ENCODE measurements at places on chromosomes 6 and 20.

- DNase-seq: no peak
Observed at GRCh38 chr20:14972256-14972655, 634.8 kb upstream of the FLRT3 start.

DNA sequence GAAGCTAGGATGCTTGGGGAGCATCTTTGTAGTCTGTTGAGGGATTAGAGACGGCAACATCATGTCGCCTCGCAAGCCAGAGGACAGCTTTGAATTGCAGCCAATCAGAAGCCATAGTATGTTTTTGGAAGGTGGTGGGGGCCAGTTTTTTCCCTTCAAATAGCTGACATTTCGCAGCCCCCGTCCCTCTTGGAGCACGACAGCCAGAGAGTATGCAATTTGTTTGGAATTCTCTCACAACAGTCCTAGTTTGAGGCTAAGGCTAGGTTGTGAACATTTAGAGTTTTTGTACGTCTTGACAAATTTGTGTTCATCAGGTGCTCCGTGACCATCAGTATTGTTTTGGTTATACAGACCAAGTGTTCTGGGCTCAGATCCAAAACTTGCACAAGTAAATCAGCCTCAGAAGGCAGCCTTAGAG is 83.3 kb downstream of the PLCB1 start:
- no peak for DNase-seq

DNA sequence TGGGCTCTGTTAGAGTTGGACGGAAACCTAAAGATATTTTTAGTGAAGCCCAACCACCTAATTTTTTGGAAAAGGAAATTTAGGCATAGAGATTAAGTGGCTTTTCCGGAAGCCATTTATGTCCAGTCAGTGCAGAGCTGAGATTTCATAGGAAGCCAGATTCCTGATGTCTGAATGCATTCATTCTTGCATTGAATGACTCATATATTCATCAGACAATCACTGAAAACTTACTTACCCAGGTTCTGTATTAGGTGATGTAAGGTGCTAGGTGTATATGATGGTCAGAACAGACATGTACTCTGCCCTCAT is 4.1 kb downstream of the SH3BGRL2 start:
- DNase-seq: no peak

- DNase-seq: no peak
Observed at GRCh38 chr6:143744551-143745165, 66.9 kb downstream of the PHACTR2 start.

DNA sequence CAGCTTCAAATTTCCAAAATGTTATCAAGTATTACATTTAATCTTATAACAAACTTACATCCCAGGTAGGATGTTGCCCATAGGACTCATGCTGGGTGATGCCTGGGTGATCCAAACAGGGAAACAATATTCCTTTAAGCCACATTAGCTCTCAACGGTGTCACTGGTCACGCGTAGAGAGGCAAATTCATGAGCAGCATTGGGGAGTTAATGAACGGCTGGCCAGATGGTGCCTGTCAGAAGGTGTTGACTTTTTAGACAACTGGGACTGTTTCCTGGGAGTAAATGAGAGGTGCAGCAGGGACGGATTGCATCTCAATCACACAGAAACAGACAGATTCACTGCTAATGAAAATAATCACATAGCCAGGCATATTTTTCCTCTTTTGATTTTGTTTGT is 83.3 kb upstream of the ID4 start:
- DNase-seq: no peak

- no peak for DNase-seq
Observed at GRCh38 chr6:170176136-170176897, 114.6 kb downstream of the DLL1 start.

- DNase-seq: no peak
Observed at GRCh38 chr6:146369866-146370265, 173.8 kb upstream of the RAB32 start.

DNA sequence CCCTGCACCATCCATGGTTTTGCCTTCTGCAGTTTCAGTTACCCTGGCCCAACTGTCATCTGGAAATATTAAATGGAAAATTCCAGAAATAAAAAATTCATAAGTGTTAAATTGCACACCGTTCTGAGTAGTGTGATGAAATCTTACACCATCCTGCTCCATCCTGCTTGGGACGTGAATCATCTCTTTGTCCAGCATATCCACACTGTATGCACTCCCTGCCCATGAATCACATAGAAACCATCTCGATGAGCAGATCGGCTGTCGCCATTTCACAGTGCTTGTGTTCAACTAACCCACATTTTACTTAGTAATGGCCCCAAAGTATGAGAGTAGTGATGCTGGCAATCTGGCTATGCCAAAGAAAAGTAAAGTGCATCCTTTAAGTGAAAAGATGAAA is 105.9 kb upstream of the ID4 start:
- DNase-seq: no peak

GRCh38 chr6:131657630-131658111 is 20.6 kb downstream of the ENPP3 start:
- no peak for DNase-seq

- no peak for DNase-seq
Observed at GRCh38 chr6:151765444-151765886, 42.0 kb upstream of the ESR1 start.

- no peak for DNase-seq
Observed at GRCh38 chr6:45154679-45155078, 173.5 kb upstream of the RUNX2 start.

DNA sequence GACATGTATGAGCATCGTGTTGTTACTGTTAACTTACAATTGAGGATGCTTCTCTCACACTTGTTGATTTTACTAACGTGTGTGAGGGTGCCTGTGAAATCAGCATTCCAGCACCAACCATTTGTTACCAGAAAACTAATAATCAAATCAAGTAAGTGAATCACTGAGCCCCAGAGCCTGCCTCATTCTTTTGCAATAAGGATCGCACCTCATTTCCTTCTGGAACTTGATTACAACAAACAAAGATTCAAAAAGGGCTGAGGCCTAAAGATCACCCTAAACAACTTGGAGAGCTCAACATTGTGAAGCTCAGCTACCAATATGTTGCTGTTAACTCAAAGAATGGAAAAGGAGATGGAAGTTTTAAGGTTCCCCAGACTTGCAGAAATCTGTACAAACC is 274.7 kb downstream of the TFAP2A start:
- DNase-seq: no peak

GRCh38 chr6:45423111-45423823 is 45.5 kb upstream of the SUPT3H start:
- no peak for DNase-seq

- DNase-seq: no peak
Observed at GRCh38 chr20:40551125-40551530, 137.9 kb downstream of the MAFB start.

DNA sequence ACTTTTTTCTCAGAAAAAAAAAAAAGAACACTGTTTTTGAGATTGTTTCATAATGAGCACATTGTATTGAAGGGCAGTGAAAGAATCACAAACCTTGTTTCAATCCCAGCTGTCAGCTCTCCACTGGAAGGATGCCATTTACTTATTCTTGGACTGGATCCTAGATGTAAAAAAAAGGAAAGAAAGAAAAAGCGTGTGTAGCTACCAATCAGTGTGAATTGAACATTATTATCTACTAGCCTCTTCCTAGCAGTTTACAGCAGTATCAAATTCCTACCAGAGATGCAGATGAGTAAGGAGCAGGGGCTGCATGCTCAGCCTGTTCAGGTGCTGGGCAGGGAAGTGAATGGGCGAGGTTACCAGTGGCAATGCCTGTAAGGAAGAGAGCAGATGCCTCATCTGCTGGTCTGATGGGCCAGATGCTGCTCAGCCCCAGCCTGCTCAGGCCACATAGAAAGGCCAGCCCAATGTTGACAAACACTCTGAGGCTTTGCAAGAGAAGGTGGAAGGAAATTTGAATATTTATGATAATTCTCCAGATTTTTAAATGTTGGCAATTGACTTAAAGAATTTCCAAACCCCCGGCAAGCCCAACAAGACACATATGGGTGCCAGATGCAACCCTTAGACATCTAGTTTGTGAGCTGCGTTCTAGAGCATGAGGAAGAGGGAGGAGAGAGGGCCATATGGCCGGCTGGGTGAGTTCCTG is 189.5 kb downstream of the IBTK start:
- DNase-seq: no peak

DNA sequence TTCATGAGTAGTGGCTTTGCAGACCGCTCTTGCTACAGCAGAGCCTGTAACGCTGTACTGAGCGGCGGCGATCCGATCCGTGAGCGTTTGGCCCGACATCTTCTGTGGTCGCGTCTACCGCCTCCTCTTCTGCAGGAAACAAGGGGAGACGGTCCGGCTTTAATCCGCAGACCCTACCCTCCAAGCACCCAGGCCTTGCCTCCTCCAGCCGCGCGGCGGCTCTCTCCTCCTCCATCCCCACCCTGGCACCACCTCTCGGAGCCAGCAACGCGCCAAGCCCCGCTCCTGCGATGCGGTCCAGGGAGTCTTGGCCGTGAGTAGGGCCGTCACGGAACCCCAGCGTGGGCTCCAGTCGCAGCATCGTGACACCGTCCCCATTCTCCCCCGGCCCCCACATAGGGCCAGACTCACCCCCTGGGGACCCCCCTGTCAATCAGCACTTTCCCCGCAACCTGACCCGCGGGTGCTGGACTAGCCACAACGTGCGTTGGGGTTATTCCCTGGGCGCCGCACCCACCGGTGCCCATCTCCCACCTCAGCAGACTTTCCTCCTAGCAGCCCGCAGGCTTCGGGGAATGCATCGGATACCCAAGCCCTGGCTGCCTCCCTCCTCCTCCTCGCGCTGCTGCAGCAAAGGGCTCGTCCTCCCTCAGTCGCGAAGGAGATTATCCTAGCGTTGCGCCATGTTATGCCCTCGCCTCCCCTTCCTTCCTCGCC is 914 bp downstream of the SNAP91 start:
- DNase-seq: no peak

DNA sequence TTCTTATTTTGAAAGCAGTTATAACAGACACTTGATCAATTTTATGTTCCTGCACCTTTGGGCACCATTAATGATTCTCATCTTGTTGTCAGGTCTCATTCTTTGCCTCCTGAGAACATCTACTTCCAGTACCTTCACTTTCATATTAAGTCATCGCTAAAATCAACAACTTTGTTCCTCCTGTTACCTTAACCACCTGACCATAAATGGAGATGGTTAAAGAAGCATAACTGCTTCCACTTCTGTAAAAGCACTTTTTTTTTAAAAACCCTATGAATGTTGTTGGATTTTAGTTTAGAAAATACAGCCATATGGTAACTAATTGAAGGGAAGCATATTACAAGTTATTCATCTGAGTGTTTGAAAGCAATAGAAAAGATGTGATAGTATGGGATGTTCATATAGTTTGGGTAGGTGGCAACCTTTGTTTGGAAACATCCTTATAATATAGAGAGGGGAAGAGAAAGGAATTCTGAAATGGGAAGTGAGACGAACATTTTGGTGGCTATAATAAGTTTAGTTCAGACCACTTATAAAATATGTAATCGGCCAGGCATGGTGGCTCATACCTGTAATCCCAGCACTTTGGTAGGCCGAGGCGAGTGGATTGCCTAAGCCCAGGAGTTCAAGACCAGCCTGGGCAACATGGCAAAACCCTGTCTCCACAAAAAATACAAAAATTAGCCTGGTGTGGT is 53.9 kb downstream of the AFG1L start:
- DNase-seq: no peak

GRCh38 chr20:61535536-61535935 is 283.5 kb downstream of the CDH4 start:
- no peak for DNase-seq

DNA sequence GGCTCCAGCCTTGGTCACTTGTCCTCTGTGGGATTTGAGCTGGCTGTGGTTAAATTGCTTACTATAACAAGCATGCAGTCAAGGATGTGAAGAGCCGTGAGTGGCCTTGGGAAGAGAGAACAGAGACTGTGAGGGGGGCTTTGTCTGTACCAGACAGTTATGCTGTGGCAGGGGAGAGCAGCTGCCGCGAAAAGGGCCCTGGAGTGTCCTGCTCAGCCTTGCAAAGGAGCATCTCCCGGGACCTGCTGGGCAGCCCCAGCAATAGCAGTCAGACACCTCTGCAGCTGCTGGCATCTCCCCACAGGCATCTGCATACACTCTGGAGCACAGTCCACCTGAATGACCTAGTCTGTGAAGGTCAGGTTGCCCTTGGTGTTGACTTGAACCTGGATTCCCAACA is 6.3 kb downstream of the EBF4 start:
- no peak for DNase-seq

- DNase-seq: no peak
Observed at GRCh38 chr6:7473805-7474719, 67.4 kb upstream of the DSP start.

DNA sequence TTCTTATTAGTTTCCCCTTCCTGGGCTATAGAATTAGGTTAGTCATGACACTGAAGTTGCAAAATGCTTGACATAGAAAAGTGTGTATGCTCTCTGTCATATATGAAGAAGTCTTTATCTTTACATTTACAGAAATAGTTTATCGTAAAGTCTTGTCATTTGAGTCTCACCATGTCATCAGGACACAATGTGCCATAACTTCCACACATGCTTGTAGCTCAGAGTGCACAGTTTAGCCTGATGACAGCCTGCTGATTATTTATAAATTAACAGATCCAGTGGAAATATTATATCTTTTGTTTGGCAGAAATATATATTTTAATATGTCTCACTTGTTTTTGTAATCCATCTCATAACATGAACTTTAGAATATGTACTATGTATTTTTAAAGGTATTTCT is 286.9 kb upstream of the QKI start:
- no peak for DNase-seq

DNA sequence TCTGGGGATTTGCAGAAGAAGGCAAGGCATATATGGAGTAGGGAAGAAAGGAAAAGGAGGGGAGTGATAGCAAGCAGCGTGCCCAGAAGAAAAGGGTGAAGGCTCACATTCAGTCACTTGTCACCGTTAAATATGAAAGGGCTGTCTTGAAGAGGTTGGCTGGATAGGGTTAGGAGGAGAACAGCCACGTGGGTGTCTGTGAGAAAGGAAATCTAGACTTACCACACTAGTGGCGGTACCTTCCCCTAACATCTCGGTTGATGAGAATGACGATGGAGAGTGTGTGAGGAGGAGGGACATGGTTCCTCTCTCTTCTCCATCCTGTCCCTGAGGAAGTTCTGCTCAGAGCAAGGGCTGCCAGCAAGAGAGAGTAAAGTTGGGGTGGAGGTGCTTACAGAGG is 74.3 kb upstream of the CCN6 start:
- no peak for DNase-seq

DNA sequence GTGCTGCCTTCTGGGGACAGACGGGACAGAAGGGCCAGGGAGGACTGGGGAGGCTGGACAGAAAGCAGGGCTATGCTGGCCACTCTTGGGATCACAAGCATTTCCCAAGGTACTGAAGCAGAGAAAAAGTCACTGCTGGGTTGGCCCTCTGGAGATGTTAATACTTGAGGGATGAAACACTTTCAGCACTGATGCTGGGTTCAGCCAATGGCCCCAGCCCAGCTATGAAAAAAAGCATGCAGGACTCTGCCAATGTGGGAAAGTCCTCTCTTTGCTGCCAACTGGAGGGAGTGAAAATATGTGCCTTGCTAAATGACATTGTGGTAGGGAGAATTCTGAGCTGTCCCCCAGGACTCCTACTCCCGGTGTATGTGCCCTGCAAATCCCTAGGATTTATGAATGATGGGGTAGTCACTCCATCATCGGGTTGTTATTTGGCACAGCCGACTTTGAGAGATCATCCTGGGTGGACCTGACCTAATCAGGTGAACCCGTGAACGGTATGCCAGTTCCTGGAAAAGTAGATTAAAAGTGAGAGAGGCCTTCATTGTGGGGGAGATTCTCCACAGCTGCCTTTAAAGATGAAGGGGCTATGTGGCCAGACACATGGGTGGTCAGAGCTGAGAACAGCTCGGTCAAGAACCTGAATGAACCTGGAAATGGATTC is 119.9 kb upstream of the TRAF3IP2 start:
- DNase-seq: no peak

GRCh38 chr6:32627831-32628230 is 9.4 kb upstream of the HLA-DQA1 start:
- no peak for DNase-seq

GRCh38 chr6:87916446-87916845 is 131.2 kb upstream of the SPACA1 start:
- DNase-seq: no peak
